ENCODE measurements at places on chromosomes 3 and 15. TPM values are rescaled to one million over a fixed set of nuclear protein-coding genes. Genes with fewer than 3 reads are reported as not detected.

CMTM8 gene
- 0.63 TPM for total RNA-seq

CCDC39 gene
- total RNA-seq, result 0.63 TPM

FEZF2 gene
- total RNA-seq, result 19.1 TPM

IL17RB gene
- total RNA-seq, result 2.2 TPM

GPR156 gene
- total RNA-seq, result 9.1 TPM

NKIRAS1 gene
- total RNA-seq, result 31.6 TPM

ALPK3 gene
- 1.6 TPM for total RNA-seq
